ENCODE measurements at places on chromosomes 12 and 14.
A peak's percentile ranks its signal among the peaks of the same experiment; 100 is the strongest.

DNA sequence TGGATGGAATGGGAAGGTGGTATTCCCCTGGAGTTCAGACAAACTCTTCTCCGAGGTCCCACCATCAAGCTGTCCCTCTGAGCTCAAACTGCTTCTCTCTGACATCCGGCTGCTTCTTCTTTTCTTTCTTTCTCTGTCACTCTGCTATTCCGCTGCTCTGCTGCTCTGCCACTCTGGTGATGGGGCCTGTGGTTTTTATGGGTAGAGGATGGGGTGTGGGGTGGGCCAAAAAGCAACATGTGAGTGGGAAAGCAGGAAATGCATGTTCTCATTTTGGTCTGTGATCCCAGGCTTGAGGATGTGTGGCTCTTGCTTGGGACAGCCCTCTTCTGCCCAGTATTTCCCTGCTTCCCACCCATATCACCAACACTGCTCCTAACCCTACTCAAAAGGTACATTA, 30.6 kb downstream of the CLECL1 start:
- DNase-seq, result no peak

GRCh38 chr12:115394496-115395220, 710.7 kb upstream of the TBX3 start:
- no peak for DNase-seq

DNA sequence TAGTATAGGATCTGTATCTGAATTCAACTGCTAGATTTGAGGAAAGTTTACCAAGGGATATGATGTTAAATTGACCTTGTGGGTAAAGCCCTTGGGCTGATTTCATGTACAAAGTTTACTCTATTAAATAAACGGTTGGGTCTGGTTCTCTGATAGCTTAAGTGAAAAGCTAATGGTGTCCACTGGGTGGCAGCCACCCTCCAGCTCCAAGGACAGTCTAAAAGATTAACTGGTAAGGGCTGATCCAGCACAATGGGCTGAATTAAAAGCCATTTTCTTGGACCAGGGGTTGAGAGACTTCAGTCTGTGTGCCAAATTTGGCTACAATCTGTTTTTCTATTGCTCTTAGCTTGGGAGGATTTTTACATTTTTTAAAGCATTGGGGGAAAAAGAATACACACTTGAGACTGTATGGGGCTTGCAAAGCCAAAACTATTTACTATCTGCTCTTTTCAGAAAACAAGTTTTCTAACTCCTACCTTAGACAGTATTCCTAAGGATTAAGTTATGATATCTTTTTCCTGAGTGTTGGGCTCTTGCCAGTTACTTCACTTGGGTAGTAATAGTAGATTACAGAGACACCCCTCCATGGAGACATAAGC, 116.5 kb downstream of the GPHN start:
- DNase-seq, result peak; percentile 12

GRCh38 chr14:105317546-105317945, 3.0 kb downstream of the PACS2 start:
- DNase-seq, result no peak

DNA sequence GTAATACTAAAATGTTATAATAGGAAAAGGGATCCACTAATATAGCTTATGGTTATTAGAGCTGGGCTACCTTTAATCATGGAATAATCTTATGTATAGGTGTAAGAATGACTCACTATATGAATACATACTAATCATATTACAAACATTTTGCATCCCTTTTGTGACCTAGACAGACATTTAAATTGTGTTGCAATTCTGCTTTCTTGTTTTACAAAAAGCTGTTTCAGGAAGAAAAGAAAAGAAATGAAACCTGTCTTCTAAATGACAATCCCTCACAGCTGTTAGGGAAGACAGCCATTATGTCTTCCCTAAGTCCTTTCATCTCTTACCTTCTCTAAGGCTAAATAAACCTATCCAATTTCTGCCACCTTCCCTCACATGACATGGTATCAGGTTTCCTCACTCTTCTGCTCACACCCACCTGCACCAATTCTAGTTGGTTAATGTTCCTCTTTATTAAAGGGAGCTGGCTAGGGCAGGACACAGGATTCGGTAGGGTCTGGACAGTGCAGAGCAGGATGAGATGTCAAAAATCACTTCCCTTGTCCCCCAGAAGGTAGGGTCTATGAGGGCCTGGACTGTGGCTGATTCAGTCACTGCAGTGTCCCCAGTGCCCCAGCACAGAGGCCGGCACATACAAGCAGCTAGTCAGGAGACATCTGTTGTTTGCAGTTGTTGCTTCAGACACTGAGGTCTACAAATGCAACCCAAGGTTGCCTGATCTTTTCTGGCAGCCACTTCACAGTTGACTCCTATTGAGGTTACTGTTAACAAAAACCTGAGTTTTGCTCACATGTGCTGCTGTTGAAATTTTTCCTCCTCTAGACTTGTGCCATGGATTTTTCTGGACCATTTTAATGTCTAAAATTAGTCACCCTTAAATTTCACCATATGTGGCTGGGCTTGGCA, 3.7 kb downstream of the DHRS7 start:
- no peak for DNase-seq

DNA sequence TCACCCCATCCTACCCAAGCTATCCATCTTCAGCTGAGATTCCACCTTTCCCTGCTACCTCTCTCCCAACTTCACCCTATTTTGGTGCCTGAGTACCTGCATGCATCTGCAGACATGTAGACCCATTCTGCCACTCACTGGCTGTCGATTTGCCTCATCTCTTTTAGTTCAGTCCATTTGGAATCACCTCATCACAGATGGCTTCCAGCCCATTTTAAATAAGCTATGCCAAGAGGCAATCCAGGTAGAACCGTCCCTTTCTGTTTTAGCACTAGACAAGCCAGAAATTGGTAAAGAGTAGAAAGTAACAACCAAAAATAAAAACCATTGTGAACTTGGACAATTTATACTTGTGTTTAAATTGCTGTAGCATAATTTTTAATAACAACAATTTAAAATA, 11.3 kb downstream of the SLC35F4 start:
- no peak for DNase-seq

DNA sequence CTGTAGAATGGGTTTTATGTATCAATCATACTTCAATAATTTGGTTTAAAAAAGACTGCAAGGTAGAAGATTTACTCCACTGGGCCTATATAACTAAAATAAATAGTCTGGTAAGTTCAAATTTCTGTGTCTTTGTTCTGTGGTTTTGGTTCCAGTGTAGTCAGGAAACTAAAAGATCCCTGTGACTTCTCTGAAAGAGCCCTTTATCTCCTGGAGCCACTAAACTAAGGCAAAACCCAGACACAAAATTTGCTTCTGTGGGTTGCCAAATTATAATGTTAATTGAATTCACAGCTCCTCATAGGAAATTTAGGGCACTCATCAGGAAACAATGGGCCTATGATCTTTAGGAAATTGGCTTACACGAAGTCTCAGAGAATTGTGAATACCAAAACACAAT, 1038.4 kb downstream of the GALC start:
- no peak for DNase-seq

GRCh38 chr12:54560374-54560858, 11.0 kb downstream of the PDE1B start:
- peak; percentile 99 for DNase-seq

DNA sequence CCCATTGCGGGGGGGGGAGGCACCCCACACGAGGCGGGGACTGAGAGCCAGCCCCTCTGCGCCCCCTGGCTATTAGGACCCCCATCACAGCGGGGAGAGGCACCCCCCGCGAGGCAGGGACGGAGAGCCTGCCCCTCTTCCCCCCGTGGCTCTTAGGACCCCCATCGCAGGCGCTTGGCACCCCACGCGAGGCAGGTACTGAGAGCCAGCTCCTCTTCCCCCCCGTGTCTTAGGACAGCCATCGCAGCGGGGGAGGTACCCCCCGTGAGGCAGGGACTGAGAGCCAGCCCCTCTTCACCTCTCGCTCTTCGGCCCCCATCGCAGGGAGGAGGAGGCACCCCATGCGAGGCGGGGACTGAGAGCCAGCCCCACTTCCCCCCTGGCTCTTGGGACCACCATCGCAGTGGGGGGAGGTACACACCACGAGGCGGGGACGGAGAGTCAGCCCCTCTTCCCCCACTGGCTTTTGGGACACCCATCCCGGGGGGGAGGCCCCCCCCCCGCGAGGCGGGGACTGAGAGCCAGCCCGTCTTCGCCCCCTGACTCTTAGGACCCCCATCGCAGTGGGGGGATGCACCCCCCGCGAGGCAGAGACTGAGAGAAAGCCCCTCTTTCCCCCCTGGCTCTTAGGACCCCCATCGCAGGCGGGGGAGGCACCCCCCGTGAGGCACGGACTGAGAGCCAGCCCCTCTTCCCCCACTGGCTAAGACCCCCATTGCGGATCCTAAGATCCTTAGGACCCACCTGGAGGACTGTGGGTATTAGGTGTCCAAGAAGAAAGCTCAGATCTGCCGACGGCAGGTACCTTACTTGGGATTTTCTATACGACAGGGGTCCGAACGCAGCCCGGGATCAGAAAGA, 198.6 kb upstream of the PZP start:
- DNase-seq, result no peak

DNA sequence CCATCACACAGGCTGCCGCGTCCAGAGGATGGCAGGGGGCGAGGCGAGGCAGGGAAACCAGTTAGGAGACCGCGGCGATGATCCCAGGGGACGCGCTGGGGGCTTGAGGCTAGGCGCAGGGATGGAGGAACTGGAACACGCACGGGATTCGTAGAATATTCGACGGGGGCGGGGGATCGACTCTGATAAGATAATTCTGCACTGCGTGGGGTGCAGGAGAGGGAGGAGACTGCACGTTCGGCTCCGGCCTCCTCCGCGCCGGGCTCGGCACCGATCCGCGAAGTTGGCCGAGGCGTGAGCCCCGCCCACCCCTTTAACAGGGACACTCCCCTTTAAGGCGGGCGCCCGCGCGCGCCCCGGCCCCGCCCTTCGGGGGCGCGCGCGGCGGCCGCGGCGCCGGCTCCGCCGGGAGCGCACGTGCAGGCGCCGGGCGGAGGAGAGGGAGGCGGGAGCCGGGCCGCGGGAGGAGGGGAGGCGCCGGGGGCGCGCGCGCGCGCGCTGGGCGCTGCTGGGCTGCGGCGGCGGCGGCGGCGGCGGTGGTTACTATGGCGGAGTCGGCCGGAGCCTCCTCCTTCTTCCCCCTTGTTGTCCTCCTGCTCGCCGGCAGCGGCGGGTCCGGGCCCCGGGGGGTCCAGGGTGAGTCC, at the start of gene ACVR1B:
ACVR1B (plus strand) TSS at position 501 of the 644 bp plus-strand sequence; CDS start at position 546, 45 bp downstream.
- peak; percentile 94 for DNase-seq

DNA sequence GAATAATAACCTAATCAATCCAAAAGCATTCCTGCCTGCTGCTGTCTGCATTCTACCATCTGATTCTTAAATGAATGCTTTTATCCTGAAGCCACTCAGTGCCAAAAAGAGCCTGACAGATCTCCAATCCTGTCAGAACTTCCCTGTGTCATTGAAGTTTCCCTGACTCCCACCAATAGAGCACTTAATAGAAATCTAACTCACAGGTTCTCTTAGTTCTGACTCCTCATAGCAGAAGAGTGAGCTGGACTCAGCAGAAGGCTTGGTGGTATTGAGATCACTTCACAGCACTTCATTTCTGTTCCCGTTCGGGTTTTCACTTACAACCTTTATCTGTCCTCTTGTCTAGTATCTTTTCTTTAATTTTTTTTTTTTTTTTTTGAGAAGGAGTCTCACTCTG, 102.6 kb downstream of the OTOGL start:
- DNase-seq, result no peak

GRCh38 chr14:99674064-99674650, 9.9 kb upstream of the CYP46A1 start:
- no peak for DNase-seq

- no peak for DNase-seq
These were observed 4.4 kb downstream of the ZFP36L1 start for GRCh38 chr14:68788275-68788995.

GRCh38 chr12:64323476-64324225, 66.9 kb downstream of the C12orf56 start:
- no peak for DNase-seq

GRCh38 chr14:24146453-24146977, at the start of gene PSME2:
TSS of gene PSME2 (minus strand) at chr14:24146610. CDS start at chr14:24146581, 29 bp downstream.
- peak; percentile 95 for DNase-seq
